NCI-H226 (cell line): ENCODE measurements at places on chromosomes 6 and 20.

GRCh38 chr20:53382263-53382844 lies 211.3 kb downstream of the ZNF217 start:
- no peak for DNase-seq

- no peak for DNase-seq
Measured at GRCh38 chr20:49951151-49951550, 15.0 kb downstream of the RNF114 start.

- peak; percentile 66 for DNase-seq
Measured at GRCh38 chr6:39754514-39755115, 29.4 kb upstream of the KIF6 start.

- DNase-seq: no peak
Measured at GRCh38 chr20:14716351-14716801, 379.0 kb upstream of the FLRT3 start.

GRCh38 chr20:32879538-32879937 lies 20.8 kb downstream of the EFCAB8 start:
- no peak for DNase-seq

DNA sequence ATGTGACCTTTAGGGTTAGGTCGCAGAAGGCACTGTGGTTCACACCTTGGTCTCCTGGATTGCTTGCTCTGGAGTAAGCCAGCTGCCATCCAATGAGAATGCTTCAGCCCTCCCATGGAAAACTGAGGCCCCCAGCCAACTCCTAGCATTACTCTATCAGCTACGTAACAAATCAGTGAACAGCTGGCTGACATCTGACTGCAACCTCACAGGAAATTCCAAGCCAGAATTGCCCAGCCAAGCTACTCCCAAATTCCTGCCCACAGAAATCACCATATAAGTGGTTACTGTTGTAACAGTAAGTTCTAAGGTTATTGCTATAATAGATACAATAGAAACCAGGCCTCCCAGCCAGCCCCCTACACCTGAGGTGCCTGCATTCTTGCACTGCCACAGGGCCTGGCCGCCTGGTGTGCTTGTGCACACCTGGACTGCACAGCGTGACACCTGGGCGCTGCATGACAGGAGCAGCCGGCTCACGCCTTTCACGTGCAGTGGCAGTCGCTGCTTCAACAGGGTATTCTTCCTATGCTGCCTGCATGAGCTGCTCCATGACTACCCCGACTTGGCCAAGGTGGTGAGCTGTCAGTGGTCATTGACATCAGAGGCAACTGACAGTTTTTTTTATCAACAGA lies 429.7 kb upstream of the RUNX2 start:
- peak; percentile 87 for DNase-seq

GRCh38 chr6:1577896-1578745 lies 31.6 kb upstream of the FOXC1 start:
- no peak for DNase-seq

DNA sequence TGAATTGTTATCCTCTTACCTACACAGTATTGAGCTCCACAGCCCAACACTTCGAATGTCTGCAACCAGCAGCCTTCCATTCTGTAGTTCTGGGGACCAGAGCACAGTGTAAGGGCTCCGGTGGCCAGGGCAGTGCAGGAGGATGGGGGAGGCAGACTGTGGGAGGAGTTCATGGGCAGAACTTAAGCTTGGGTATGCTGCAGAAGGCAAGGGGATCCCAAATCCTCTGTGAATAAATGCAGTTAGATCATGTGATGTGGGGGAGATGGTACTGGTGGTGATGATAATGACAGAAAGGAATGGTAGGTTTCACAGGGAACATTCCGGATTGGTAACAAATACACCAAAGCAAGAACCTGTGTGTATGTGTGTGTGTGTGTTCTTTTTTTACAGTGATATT lies 26.5 kb upstream of the CNKSR3 start:
- no peak for DNase-seq

DNA sequence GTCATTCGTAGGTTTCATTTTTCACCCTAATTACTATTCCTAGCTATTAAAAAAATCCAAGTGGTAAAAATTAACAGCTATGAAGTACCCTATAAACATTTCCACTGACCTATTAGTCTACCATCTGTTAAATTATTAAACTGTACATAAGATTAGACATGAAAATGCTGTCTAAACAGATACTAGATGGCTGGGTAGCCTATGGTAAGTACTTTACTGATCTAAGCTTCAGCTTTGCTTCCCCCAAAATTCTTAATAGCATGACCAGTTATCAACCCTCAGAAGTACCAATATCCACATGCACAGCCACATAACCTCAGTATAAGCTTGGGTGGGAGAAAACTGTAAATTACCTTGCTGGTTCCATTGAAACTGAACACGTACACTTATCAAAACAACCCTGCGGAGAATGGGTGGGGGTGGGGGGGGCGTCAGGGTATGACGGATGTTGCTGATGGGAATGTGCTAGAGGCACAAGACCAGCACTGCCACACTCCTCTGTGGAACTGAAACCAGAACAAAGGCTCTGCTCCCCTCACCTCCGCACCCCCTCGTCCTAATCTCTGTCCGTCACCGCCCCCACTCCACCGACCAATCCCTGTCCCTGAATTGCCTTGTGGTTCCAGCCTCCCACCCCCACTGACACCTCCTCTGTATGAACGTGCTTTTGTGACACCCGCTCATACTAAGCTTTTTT lies 45.3 kb downstream of the B4GALT5 start:
- no peak for DNase-seq

- peak; percentile 99 for DNase-seq
Measured at GRCh38 chr6:57313711-57314471, 3.5 kb upstream of the PRIM2 start.

DNA sequence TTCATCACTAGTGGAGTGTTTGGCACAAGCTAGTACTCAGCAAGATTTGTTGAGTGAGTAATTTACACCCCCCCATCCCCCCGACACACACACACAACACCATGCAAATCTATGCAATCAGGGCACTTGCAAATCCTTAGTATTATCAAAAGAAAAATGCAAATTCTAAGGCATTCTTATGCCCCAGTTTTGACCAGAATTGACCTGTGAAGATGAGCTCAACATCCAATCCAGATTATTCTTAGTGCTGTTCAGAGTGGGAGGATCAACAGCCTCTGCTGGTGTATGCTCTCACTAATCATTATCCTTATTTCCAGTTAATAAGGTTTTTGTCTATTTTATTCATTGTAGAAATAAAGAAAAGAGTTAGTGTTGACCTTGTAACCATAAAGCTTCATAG lies 185.4 kb downstream of the PLCB1 start:
- DNase-seq: no peak

GRCh38 chr20:10329387-10330005 lies 104.5 kb downstream of the MKKS start:
- DNase-seq: no peak

- peak; percentile 62 for DNase-seq
Measured at GRCh38 chr6:2877057-2877882, 25.8 kb downstream of the SERPINB9 start.

- no peak for DNase-seq
Measured at GRCh38 chr6:90368001-90368400, 71.4 kb upstream of the BACH2 start.

GRCh38 chr20:45894797-45895196 lies 3.7 kb downstream of the CTSA start:
- DNase-seq: no peak

DNA sequence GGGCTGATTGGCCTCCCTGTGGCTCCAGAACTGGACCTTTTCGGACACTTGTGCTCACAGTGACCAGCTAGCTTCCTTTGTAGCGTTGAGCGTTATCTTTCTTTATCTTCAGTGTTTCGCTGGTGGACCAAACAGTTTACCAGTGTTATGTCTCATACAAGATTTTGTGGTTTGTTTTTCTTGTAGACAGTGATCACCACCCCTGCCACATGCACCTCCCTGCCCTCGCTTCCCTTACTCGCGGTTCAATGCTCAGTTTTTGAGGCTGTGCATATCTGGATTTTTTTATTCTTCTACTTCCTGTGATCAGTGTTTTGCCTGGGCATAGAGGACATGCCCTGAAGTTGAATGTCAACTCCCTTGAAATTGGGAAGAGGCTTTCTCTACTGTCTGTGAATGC lies 16.4 kb downstream of the MYT1 start:
- no peak for DNase-seq

GRCh38 chr6:44142835-44143234 lies 15.5 kb downstream of the TMEM63B start:
- no peak for DNase-seq

- peak; percentile 69 for DNase-seq
Measured at GRCh38 chr6:34349211-34349610, 43.3 kb downstream of the NUDT3 start.

GRCh38 chr6:54802775-54803634 lies 43.6 kb upstream of the FAM83B start:
- peak; percentile 75 for DNase-seq

- DNase-seq: no peak
Measured at GRCh38 chr6:35960187-35960586, 39.3 kb upstream of the SRPK1 start.

- no peak for DNase-seq
Measured at GRCh38 chr20:22920898-22921297, 114.2 kb upstream of the SSTR4 start.

DNA sequence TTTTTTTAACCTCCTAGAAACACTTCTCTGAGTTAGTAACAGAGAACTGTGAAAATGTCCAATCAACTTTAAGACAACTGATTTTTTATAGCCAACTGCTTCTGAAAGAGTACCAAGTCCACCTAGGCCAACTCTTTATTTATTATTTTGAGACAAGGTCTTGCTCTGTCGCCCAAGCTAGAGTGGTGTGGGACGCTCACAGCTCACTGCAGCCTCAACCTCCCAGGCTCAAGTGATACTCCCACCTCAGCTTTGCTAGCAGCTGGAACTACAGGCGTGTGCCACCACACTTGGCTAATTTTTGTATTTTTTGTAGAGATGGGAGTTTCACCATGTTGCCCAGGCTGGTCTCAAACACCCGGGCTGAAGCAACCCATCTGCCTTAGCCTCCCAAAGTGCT lies 331.6 kb downstream of the RNGTT start:
- no peak for DNase-seq

DNA sequence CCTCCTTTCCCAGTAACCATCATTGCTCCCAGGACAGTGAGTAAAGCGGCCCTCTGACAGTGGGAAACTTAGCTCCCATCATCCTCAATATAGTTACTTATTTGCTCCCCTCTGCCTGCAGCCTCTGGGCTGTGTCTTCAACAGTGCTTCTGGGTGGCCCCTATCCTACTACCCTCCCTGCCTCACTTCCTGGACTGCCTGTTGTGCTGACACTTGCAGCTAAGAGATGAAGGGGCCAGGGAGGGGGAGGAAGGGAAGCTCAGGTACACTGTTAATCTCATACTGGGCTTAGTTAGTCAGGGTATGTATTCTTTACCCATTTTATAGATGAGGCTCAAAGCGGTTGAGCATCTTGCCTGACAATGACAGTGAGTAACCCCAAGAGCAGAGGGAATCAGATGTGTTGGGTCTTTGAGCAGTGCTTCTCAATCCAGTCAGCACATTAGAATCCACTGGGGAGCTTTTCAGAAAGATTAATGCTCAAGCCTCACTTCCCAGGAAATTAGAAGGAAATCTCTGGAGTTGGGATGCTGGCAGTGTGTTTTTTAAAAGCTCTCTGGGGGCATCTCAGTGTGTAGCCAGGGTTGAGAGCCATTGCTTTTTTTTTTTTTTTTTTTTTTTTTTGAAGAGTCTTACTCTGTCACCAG lies 27.1 kb upstream of the KCNK5 start:
- DNase-seq: no peak

DNA sequence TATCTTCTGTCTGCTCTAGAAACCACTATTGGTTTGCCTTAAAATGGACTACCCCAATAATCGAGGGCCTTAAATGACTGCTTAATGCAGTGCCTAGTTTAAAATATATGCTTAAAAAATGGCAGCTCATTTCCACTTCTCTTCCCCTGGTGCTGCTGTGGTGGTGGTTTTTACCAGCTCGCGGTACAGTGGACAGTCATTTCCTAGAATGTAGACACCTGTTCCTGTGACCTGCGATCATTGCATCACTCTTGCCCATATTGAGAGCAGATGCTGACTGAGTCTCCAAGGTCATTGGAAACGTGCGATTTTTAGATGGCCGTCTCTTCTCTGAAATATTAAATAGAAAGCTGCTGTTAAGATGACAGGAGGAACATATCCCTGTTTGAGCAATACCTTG lies 164.1 kb downstream of the UTRN start:
- DNase-seq: no peak

DNA sequence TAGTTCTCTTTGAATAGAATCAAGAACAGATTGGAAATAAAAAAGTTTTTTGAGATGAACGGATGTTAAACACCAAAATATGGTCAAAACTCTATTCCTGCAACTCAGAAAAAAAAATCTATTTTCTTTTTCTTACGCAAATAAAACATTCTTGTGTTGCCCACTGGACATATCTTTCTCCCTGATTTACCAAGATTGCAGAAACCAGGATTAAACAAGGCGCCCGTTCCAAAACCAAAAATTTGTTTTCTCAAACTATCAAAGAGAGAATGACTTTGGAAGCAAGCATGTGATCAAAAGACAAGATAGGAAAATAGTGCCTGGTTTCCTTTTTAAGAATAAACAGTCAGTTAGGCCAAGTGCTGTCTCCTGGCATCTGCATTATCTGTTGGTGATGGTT lies 273.1 kb downstream of the CLIC5 start:
- DNase-seq: no peak

- DNase-seq: no peak
Measured at GRCh38 chr6:106925948-106926347, 48.6 kb downstream of the CD24 start.

DNA sequence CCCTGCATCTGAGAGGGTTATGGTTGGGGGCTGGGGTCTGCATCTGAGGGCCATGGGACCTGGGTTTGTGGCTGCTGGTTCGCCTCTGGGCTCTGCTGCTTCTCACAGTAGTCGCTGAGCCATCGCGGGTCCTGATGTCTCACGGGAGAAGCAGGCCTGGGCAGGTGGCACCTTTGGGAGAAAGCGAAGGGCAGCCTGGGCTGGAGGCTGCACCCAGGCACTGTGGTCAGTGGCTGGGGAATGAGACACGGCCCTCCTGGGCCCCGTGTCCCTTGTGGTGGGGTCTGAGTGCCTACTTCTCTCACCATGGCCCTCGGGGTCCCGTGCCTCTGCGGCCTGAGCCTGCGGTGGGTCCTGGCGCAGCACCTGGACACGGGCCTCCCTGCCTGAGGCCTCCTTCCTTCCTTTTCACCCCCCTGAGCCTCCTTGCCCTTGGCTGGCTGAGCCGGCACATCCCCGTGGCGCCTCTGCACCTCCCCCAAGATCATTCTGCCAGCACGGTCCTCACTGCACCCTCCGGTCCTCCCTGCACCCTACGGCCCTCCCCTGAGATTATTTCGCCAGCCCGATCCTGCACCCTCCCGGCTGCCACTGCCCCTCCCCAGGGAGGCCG lies 206.0 kb downstream of the ERMARD start:
- no peak for DNase-seq

DNA sequence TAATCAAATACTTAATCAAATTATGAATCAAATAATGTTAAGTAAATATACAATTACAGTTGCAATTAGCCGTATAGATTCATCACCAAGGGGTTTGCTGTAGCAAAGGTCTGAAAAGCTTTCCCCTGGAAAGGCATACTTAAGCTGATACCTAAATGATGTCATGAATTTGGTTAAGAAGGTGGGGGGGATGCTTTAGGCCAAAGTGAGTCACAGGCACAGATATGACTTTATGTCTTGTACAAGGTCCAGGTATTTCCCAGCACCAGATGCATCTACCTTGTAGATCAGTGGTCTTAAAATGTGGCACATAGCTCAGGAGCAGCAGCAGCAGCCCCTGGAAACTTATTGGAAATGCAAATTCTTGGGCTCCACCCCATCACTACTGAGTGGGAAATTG lies 557.3 kb upstream of the CDH4 start:
- no peak for DNase-seq
